Dermis blood vessel endothelial cell (primary cell): ENCODE measurements at places on chromosomes 3 and 15.

- no peak for DNase-seq
Observed at GRCh38 chr15:101528108-101528916, 38.8 kb upstream of the PCSK6 start.

DNA sequence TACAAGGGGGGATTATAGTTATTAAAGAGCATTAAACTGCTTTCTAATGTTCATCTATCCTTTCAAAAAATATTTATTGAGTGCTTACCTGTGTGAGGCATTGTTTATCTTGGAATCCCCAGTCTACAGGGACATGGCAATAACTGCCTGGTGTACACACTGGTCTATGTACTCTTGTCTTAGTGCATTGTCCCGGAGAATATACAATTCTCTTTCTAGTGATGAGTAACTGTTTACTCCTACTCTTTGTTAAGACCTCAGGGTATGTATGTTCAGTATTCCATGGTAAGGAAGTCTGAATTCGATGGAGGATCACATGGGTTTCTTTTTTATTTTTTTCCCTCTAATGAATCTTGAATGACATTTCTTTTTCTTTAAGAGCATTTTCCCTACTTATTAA lies 772.4 kb upstream of the NR2F2 start:
- peak; percentile 48 for DNase-seq

DNA sequence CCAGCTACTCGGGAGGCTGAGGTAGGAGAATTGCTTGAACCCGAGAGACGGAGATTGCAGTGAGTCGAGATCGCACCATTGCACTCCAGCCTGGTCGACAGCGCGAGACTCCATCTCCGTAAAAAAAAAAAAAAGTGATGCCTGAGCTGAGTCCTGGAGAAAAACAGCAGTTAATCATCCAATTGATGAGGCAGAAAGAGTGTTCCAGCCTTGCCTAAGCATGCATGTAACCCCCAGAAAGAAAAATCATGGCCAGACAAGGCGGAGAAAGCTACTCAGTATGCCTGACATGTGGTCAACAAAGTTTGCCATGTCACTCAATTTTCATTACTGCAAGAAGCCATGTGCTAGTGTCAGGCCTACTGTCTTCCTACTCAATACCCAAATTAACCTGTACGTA lies 593.1 kb upstream of the MDFIC2 start:
- no peak for DNase-seq

DNA sequence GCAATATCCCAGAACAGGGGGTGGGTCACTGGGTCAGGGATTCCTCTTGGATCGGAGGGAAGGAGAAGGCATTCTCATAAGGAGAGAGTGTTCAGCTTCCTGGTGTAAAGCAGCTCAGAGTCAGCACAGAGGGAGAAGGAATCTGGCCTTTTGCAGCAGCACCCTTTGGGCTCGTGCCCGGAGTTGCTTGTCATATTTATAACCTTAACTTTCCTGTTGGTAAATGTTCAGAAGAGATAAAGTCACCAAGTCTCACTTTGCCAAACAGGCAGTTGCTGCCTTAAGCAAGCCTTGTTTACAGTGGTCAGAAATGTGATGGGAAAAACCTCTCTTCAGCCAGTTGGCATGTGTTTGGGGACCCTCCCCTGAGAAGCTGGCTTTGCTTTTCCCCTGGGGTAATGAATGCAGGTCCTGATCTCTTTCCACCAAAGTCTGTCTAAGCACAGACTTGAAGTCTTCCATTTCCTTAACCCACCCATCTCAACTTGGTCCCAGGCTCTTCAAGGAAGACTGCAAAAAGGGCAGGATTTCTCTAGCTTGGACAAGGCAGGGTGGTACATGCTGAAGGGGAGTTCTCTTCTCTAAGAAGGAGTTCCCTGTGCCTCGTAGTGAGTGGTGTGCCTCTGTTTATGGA lies 206.9 kb upstream of the BHLHE40 start:
- DNase-seq = peak; percentile 45

GRCh38 chr15:67051088-67052045 lies 14.0 kb upstream of the SMAD3 start:
- no peak for DNase-seq

DNA sequence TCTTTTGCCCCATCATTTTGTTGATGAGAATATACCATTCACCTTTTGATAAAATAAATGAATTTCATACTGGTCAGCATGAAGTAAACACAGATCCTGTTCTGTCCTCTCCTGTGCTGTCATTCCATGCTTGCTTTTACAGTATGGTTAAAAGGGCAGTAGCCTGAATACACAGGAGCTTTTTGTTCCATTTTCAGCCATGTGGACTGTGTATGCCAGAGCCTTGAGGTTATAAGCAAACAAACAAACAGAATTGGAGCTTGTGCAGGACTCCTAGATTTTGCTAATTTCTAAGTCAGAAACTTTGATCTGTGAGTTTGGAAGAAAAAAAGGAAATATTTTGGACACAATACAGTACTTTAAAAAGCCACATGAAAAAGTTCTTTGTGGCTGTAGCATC lies 91.9 kb downstream of the LRRC28 start:
- no peak for DNase-seq

DNA sequence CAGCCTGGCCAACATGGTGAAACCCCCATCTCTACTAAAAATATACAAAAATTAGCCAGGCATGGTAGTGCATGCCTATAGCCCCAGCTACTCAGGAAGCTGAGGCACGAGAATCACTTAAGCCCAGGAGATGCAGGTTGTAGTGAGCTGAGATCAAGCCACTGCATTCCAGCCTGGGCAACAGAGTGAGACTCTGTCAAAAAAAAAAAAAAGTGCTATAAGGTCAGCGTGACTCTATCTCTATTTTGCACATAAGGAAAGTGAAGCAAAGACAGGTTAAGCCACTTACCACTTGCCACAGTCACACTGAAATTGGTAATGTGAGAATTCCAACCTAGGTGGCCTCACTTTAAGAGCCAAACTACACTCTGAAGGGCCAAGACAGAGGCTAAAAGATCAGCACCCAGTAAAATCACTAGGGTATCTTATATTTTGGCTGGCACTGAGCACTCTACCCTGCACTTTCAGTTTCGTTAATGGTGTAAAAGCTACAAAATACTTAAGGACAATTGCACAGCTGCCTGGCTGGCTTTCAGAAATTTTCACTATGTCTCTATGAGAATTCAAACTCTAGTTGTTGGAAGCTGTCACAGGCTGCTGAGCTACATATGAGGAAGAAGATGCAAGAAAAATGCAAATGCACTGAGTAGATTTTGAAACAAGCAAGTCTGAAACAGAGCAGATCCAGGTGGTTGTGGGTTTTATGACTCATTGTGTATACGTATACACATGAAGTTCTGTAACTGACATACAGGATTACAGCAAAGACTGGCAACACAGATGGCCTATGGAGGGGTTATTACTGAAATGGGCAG lies 32.7 kb downstream of the TRANK1 start:
- DNase-seq = peak; percentile 33

DNA sequence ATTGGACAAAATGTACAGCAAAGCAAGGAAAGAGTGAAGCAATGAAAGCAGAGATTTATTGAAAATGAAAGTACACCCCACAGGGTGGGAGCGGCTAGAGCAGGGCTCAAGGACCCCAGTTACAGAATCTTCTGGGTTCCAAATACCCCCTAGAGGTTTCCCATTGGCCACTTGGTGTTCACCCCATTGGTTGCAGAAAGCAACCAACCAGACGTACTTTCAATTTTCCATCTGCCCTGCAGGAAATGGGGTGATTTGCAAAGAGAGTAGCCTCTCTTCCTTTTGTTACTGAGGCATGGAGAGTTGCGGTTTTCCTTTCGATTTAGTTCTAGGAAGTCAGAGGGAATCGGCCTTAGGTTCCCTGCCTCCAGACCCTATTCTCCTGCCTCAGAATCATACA lies 2.4 kb downstream of the PML start:
- peak; percentile 86 for DNase-seq
